ENCODE measurements at places on chromosomes 3 and 15. TPM values are rescaled to one million over a fixed set of nuclear protein-coding genes. Genes with fewer than 3 reads are reported as not detected.

The P2RY13 gene
- total RNA-seq: not detected

The RAB8B gene
- 113 TPM for total RNA-seq

The GHSR gene
- total RNA-seq: not detected

The KIF7 gene
- 0.21 TPM for total RNA-seq

The GOLGA8R gene
- total RNA-seq: 12.1 TPM

The HIGD2B gene
- total RNA-seq: not detected

The KLF15 gene
- not detected for total RNA-seq

The GABRR3 gene
- total RNA-seq: not detected

The ATP13A5 gene
- total RNA-seq: not detected

The PAQR5 gene
- not detected for total RNA-seq

The MYD88 gene
- total RNA-seq: 72.5 TPM

The OSTN gene
- total RNA-seq: not detected

The TTC23 gene
- total RNA-seq: 0.82 TPM

The FBXO40 gene
- not detected for total RNA-seq

The LDHAL6B gene
- total RNA-seq: not detected

The CXCR6 gene
- total RNA-seq: 27.6 TPM

All from activated CD8-positive, alpha-beta T cell treated with anti-CD3 and anti-CD28 coated beads, Interleukin-2, amount 10 ng/mL, durations not matched to agents 7 days and 5 days (primary cell).